Prostate gland (tissue), 2 donors: ENCODE measurements at places on chromosomes 5 and 9.

DNA sequence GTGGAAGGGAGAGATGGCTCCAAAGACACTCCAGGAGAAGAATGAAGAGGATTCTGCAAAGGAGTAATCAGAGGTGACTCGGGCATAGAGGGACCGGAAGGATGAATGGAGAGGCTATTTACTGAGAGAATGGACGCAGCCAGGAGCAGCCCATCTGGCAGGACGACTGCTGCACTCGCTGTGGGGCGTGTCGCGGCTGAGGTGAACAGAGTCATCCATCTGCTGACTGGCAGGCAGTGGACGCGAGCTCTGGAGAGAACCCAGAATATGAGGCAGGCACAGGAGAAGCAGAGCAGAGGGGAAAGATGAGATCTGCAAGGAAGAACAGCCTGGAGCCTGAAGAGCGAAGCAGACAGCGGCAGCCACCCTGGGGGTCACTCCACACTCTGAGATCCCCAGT is 16.4 kb downstream of the FGF1 start:
- DNase-seq, result no peak

- DNase-seq, result no peak
Observed at GRCh38 chr5:3320317-3320875, 275.2 kb upstream of the IRX1 start.

- DNase-seq, result no peak
Observed at GRCh38 chr5:105924366-105924765, 1746.4 kb downstream of the EFNA5 start.

- DNase-seq, result no peak
Observed at GRCh38 chr5:73436535-73437100, 12.0 kb downstream of the FOXD1 start.

DNA sequence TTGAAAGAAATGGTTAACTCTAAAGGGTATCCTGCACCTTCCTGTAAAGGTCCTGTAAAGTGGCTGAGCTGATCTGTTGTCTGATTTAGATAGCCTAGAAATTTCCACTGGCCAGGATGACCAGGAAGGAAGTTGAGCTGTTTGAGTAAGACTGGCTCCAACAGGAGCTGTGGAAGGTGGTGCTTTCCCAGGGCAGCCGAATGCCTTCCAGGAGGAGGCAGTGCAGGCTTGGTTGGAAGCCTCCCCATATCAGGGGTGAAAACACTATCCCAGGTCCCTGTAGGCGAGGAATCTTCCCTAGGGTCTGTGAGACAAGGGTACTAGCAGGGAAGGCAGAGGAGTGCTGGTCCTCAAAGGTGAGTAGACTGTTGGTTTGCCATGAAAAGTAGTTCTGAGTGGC is 98.4 kb downstream of the LIX1 start:
- DNase-seq, result no peak

DNA sequence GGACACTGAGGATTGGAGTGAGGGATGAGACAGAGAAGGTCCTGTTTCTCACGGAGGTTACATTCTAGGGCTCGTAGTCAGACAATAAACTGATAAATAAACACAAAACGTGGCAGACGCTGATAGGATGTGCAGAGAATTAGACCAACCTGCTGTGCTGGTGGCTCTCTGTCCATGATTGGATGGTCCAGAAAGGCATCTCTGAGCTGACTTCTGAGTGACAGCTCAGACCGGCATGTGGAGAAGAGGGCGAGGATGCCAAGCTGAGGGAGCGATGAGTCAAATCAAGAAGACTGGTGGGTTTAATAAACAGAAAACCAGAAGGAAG is 132.3 kb upstream of the TAF11L2 start:
- no peak for DNase-seq

- no peak for DNase-seq
Observed at GRCh38 chr5:428754-429452, 14.1 kb upstream of the EXOC3 start.

DNA sequence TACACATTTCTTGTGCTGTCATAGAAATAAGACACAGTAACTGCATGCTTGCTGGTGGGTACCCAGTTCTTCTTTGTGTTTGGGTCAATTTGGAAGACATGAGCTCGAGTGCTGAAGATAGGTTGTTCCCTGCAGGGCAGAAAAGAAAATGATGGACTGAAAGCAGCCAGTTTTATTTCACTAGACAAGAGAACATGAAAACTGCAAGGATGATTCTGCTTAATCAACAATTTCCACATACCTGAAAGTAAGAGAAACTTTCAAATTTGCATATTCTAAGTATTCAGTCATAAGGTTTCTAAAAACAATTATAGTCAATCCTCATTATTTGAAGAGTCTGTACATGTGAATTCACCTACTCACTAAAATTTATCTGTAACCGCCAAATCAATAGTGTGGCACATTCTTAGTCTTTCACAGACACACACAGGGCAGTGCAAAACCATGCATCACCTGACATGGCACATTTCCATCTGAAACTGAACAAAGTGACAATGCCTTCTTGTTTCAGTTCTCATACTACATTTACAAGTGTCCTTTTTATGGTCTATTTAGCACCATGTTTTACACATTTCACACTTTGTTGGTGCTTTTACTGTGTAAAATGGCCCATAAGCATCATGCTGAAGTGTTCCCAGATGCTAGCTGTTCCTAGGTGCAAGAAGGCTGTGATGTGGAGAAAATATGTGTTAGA is 56.9 kb downstream of the HOMER1 start:
- DNase-seq, result no peak

- DNase-seq, result no peak
Observed at GRCh38 chr5:83965441-83965840, 244.8 kb upstream of the HAPLN1 start.

GRCh38 chr9:136287960-136288753 is 15.7 kb downstream of the CCDC187 start:
- no peak for DNase-seq

DNA sequence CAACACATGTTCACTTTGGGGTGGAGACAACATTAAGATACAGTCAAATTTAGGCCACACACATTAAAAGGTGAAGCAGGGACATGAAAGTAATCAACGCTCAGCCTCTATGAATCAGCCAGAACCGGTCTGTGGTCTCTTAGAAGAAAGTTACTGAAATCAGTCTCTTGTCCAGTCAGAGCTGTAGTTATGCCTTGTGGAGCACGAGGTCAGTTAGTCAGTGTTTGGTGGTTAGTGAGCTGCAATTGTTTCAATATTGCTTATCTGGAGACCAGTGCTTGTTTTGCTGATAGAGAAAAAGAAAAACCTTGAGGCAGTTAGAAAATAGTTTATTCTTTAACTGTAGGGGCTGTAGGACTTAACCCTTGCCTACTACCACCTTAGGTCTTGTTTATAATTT is 157.8 kb upstream of the RASEF start:
- no peak for DNase-seq

GRCh38 chr9:100354121-100354800 is 1.5 kb upstream of the TEX10 start:
- DNase-seq, result no peak

GRCh38 chr9:38621434-38622287 is 1.3 kb upstream of the ANKRD18A start:
- DNase-seq, result peak; percentile 19

- no peak for DNase-seq
Observed at GRCh38 chr9:3371842-3372241, 154.0 kb downstream of the RFX3 start.

GRCh38 chr5:95414451-95414850 is 23.3 kb downstream of the FAM81B start:
- no peak for DNase-seq

GRCh38 chr9:35395076-35395705 is 94.7 kb upstream of the RUSC2 start:
- DNase-seq, result no peak

- DNase-seq, result no peak
Observed at GRCh38 chr5:15932066-15932465, 247.5 kb downstream of the MARCHF11 start.

GRCh38 chr5:128877476-128877875 is 87.8 kb upstream of the SLC27A6 start:
- no peak for DNase-seq

DNA sequence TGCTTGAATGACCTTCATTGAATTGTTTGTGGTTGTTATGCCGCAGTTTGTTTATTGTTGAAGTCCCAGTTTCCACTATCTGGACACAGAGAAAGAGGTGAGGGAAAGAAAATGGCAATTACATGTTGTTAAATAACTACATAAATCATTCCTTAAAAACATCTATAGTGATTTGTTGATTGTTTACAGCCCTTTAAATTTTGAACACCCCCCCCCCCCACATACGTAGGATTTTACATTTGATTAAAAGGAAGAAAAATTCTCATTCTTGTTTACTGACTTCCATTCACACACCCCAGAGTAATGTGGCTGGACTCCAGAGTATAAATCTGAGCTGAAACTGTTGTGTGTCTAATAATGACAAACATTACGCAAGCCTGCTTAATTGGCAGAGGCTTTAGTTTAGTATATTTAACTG is 87.1 kb upstream of the FAM174A start:
- DNase-seq, result no peak

DNA sequence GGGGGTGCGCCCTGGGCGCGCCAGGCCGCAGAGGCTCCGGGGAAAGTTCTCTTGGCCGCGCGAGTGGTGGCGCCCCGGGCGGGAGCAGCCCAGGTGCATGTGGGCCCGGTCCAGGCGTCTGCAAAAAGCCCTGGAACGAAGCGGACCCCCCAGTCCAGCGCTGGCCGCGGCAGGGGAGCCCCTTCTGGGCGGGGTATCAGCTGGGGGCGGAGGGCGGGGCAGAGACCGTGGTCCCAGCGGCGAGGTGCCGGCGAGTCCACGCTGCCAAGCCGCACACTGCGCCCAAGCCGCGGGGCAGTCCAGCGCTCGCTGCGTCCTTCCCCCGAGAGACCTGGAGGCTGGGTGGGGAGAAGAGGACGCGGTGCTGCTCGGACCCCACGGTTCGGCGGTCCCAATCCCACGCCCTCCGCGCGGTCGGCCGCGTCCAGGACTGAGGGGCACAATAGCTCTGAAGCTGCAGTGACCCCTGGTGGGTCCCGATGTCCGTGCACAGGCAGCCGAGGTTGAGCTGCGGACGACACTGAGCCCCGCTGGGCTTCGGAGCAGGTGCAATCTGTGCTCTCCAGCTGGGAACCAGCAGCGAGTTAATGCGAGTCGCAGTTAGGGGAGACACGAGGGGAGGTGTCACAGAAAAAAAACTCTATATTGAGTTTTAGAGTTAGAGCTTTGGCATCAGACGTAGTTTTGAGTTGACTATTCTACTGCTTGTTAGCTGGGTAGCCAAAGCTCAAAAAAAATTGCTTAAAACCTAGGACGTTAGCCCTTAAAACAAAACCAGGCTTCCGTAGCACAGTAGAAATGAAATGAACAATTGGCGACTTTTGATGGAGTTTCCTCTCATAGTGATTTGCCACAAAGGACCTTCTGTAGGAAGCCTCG is 1.1 kb upstream of the EPB41L4A start:
- peak; percentile 87 for DNase-seq

- DNase-seq, result no peak
Observed at GRCh38 chr5:63958654-63959053, 3.6 kb downstream of the HTR1A start.

DNA sequence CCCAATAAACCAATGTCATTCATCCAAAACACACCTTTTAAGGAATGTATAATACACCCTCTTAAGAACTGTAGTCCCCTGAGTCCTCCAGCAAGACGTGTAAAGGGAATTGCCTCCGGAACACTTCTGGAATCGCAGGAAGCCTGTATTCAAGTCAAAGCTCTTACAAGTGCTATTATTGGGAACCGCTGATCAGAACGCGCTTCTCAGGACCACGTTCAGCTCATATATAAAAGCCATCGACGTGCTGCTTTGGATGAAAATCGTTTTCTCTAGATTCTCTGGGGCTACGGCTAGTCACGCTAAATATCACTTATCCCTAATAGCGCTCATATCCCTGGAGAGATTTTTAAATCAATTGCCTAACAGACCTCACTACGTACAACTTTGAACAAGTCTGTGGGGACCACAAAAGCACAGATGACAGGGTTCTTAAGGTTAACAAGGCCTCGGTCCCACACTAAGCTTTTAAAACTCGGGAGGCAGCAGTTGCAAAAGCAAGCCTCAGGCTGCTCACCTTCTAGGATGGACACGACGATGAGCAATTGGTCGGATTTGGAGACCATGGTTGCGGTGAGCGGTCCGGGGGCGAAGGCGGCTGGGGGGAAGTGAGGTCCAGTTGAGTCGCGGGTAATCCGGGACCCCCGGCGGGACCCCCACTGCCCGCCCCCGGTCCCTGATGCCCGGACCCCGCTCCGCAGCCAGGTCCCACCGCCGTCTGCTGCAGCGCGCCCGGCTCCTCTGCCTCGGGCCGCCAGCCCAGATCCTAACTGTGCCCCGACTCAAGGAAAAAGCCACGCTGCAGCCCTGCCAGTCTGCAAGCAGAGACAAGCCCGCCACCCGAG is 548 bp downstream of the CEP120 start:
- DNase-seq, result peak; percentile 11

DNA sequence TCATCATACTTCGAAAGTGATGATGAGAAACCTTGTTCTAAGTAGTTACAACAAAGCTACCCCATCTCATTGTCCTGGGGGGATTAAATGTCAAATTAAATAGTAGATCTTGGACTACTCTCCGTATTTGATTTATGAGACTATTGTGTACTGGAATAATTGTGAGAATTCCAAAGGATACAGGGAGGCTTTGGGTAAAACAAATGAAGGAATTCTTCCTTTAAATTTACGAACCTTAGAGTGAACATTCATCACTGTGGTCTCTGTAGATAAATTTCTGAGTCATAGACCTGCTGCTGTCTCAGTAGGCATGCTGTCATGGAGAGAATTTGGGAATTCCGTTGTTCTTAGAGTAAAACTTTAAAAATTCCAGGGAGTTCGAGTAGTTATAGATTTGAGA is 836.2 kb downstream of the DNAH5 start:
- no peak for DNase-seq

DNA sequence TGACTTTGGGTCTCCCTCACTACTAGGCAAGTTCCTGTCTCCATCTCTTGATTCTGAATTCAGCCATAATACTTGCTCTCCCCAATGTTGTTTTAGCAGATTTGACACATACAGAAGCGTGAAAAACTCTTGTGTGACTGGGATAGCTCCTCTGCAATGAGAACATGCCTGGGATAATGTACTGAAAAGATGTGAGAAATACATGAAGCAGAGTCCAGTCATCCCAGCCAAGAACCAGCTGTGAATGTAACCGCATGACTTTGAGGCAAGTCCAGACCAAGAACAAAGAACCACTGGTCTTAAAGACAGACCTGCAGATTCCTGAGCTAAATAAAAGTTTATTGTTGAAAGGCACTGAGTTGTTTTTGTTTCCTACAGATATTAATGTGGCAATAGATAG is 135.0 kb downstream of the NMUR2 start:
- DNase-seq, result no peak

DNA sequence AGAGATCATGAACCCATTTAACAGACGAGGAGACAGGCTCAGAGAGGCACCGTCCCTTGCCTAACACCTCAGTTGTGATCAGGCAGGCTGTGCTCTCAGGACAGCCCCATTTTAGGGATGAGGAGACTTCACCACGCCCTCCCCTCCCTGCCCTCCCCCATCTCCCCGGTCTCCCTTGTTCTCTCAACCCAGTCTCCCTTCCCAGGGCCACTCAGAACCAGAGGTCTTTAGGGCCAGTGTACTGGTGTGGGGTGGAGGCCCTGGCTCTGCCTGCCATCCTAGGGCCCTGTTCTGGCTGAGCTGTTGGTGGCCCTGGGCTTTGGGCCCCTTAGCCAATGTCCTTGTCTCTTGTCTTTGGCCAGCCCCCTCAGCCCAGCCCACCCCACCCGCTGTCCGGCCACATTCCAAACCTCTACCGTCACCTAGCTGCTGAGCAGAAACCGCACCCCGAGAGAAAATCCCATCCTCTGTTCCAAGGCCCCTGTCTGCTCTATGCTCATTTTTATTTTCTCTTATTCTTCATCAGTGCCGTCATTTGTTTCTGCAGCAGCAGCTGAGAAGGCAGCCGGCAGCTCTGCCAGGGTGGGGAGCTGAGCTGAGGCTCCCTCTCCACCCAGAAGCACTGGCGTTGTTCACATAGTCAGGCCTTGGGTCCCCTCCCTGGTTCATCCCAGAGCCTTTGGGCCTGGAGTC is 33.9 kb downstream of the OLFML2A start:
- DNase-seq, result no peak
